ENCODE measurements at places on chromosomes 3 and 15.

- DNase-seq = no peak
Observed at GRCh38 chr3:11691767-11692531, 48.2 kb upstream of the VGLL4 start.

DNA sequence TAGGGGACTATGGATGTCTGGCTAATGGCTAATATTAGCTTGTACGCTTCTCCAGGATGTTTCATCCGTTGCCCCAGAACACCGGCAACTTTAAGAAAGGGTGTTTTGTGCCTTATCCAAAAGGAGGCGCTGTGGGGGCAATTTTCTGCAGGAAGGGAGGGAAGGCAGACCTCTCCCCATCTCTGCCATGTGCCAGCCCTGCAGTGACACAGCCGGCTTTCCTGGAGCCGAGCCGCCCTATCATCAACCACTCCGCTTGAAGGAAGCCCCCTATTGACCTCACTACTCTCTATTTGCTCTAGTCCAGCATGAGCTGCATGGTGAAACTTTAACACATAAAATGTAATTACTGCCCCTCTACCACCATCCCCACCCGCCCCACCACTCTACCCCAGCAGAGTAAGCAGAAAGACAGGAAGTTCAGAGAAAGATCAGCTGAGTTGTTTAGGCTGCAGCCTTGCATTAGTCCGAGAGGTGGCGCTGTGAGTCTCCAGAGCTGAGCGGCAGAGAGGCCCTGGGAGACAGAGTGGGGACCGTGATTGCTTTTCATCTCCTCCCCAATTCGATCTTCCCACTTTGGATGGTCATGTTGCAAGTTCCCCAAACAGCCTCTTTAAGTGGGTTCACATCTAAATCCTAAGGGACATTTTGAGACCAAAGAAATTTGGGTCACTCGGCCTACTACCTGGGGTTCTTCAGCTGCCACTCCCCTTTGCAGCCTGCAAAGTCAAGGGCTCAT lies 24.5 kb upstream of the RAD18 start:
- DNase-seq = peak; percentile 41

DNA sequence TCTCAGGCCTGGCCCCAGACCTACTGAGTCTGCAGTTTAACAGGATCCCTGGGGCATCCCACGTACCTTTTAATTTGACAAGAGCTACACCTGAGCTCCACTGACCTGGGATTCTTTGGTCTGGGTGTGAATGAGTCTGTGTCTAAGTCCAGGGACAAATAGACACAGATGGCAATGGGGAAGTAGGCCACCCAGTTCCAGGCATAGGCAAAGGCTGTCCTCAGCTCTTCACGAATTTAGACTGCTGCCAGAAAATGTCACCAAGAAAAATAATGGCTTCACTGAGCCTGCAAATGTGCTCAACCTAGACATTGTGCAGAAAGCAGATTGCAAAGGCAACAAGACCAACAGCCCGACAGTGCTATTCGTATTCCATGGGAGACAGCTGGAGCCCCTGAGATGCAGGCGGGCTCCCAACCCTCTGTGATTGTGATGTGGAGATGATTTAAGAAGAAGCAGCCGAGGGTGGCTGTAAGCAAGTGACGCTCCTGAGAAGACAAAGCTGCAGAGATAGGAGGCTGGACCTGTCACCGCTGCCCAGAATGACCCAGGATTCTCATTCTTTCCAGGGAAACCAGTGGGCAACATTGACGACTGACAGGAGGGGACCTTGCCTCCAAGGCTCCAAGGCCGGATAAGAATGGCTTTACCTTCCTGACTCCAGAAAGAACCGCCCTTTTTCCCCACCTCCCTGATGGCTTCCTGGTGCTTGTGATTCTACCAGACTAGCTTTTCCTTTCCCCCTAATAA lies 39.8 kb upstream of the IREB2 start:
- DNase-seq = no peak

- no peak for DNase-seq
Observed at GRCh38 chr3:106208251-106208650, 339.4 kb upstream of the CBLB start.

GRCh38 chr3:195549931-195550519 lies 6.9 kb upstream of the PPP1R2 start:
- DNase-seq = no peak
